CD4-positive, alpha-beta T cell treated with Interleukin-2 at 100 ng/mL for 4 hours (primary cell): ENCODE measurements at places on chromosomes 12 and 14.
A peak's percentile ranks its signal among the peaks of the same experiment; 100 is the strongest.

DNA sequence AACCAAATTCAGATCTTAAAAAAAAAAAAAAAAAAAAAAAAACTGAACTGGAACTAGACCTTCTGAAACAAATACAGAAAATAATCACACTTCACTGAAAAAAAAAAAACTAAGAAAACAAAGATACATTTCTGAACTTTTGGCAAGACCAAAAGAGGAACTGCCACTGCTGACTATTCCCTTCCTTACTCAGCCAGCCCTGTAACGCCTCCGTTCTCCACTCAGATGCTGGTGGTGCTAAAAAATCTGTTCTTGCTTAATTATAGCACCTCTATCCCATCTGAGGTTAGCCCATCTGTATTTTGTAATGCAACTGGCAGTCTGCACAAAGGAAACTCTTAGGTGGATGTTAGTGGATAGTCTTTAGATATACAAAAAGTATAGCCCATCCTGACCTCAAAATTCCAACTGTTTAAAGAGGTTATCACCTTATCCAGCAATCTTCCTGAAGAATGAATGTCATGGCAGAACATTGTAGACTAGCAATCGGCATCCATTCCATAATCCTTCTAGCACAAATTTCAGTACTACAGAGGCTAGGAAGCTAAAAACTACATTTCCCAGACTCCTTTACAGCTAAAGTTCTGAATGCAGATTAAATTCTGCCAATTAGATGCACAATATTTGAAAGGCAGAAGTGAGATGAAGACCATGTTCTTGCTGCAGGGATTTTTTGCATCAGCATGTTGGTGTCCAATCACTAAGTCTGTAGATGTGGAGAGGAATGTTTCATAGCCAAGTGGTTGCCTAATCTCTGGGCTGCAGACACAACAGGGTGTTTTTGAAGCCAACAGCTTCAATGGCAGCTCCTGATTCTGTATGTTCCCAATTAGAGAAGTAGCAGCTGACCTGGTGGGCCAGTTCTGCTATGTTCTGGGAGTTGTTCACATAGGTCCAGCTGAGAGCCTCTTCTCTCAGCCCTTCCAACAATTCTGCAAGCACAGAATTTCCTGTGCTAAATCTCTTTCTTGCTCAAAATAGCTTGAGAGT lies 5.7 kb downstream of the MAP3K9 start:
- no peak for DNase-seq

DNA sequence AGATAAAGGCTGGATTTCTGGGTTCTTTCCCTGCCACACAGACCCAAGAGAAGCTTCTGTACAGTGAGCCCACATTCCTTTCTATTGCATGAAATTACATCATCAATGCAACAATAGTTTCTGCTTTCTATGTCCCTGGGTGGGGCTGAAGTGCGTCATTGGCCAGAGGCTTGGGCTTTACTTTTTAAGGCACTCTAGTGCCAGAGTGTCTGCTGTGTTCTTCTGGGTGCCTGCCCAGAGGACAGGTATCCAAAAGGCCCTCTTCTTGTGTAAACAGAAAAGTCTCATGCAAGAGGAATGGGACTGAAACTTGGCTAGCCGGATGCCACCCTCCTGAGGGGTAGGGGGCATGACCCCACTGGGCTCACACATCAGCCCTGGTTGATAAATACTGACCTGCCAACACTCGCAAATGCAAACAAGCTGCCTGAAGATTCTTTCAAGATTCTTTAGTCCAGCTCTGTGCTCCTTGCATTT lies 5.9 kb downstream of the KRT86 start:
- no peak for DNase-seq

- DNase-seq: no peak
Observed at GRCh38 chr12:63905544-63905943, 61.0 kb downstream of the SRGAP1 start.

GRCh38 chr12:90854136-90854689 lies 100.8 kb downstream of the CCER1 start:
- DNase-seq: peak; percentile 13

- no peak for DNase-seq
Observed at GRCh38 chr12:4812624-4813327, 92.6 kb downstream of the GALNT8 start.

- no peak for DNase-seq
Observed at GRCh38 chr12:1873531-1874510, 44.6 kb downstream of the CACNA2D4 start.

DNA sequence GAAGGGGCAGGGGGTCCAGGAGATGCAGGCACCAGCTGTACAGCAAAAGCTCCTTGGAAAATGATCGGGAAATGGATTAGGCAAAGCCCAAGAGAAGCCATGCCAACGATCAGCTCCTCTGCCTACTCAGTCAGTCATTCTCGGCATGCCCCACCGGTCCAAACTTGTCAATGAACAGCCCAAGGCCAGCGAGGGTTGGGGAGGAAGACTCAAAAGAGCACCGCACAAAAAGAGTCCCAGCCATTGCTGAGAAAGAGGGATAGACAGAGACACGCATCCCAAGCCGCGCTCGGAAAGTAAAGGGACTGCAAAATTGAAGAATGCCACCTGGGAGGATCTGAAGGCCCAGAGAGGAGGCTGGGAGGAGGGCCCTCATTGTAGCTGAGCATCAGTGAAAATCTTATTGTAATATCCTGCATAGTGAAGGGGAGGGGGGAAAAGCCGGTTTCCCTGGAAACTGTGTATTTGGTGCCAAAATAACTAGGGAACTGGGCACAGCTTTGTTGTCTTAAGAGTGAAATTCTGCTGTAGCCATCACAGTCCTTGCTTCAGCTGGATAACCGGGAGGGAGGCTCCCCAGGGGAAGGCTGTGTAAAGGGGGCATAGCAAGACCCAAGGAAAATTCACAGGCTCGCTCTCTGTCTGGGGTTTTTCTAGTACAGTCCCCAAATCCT lies 4.7 kb downstream of the KDM2B start:
- DNase-seq: no peak

- DNase-seq: no peak
Observed at GRCh38 chr12:6752167-6752920, 597 bp downstream of the MLF2 start.

GRCh38 chr12:42361909-42362646 lies 36.1 kb downstream of the PPHLN1 start:
- DNase-seq: no peak

GRCh38 chr14:94161981-94162380 lies 12.1 kb upstream of the PPP4R4 start:
- no peak for DNase-seq

GRCh38 chr14:37034410-37035285 lies 137.8 kb downstream of the SLC25A21 start:
- no peak for DNase-seq

GRCh38 chr14:69870613-69871012 lies 8.6 kb upstream of the SMOC1 start:
- DNase-seq: no peak

- DNase-seq: no peak
Observed at GRCh38 chr12:29578731-29579130, 81.2 kb upstream of the OVCH1 start.

- DNase-seq: peak; percentile 19
Observed at GRCh38 chr14:94056579-94057308, 24.3 kb downstream of the DDX24 start.

DNA sequence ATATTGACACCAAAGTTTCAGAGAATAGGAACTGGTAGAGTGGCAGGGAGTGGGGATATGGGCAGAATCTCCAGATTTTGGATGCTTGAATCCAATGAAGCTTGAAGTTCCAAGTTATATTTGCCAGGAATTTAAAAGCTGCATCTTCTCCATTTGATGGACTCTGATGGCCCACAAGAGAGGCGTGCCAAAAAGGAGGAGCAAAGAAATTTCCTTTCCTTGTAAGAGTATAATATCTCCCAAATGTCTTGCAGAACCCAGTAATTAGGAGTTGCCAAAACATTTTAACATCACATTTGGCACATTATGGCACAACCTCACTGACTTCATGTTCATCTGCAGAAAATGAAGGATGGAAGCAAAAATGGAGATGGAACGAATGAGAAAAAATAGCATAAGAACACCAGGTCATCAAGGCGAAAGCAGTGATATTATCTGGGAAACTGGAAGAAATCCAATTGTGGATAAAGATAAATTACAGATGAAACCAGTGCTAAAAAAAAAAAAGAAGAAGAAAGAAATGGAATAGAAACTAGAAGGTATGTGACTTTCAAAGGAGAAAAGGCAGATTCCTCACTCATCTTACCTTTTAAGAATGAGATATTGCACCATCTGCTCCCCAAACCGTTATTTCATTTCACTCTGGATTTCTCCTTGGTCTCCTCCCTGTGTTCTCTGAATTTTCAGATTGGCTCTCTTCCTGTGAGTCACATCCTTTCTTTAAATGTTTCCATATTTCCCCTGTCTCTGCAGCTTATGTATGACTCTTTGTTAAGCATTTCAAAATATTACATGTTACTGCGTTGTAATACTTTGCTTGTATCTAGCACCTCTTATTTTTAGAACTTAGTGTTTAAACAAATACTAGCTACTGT lies 13.5 kb upstream of the FLRT2 start:
- DNase-seq: no peak

- DNase-seq: no peak
Observed at GRCh38 chr12:92535961-92536360, 166.8 kb upstream of the PLEKHG7 start.

GRCh38 chr14:34596891-34597290 lies 33.1 kb downstream of the SNX6 start:
- no peak for DNase-seq

GRCh38 chr12:12372946-12373722 lies 16.3 kb downstream of the BORCS5 start:
- DNase-seq: no peak

- DNase-seq: no peak
Observed at GRCh38 chr12:88298761-88299242, 156.7 kb downstream of the TMTC3 start.

GRCh38 chr12:122942637-122943036 lies 23.6 kb downstream of the ABCB9 start:
- peak; percentile 26 for DNase-seq

DNA sequence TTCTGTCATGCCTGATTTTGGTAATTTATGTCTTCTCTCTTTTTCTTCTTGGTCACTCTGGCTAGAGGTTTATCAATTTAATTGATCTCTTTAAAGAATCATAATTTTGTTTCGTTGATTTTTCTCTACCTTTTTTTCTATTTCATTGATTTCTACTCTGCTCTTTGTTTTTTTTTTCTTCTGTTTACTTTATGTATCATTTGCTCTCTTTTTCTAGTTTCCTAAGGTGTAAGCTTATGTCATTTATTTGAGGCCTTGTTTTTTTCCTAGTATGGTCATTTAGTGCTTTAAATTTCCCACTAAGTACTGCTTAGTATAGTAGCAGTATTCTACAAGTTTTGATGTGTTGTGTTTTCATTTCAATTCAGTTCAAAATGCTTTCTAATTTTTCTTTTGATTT lies 89.6 kb downstream of the BRMS1L start:
- DNase-seq: no peak

DNA sequence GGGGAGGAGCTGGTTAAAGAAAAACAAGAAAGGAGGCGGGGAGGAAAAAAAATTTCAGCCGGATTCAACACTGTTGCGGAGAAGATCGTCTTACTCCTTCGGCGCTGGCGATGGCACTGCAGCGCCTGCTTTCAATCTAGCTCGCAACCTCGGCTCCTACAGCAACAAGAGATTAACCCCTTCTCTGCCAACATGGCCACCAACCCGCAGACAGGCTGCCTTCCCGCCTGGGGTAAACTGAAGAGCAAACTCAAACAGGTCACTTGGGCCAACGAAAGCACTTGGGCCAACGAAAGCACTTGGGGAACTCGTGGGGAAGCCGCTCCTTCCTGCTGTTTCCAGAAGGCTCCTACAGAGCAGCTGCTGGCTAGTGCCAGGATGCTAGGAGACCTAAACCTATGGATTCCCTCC lies 73.7 kb downstream of the CIT start:
- DNase-seq: no peak

GRCh38 chr12:53378222-53378621 lies 1.8 kb upstream of the SP1 start:
- no peak for DNase-seq

GRCh38 chr12:20050221-20050620 lies 318.1 kb upstream of the PDE3A start:
- DNase-seq: no peak

GRCh38 chr12:44286336-44286735 lies 450.5 kb downstream of the TMEM117 start:
- no peak for DNase-seq
